ENCODE measurements at places on chromosomes 2 and 18.

GRCh38 chr2:134413430-134413829, 159.6 kb downstream of the MGAT5 start:
- DNase-seq: no peak

GRCh38 chr2:5392658-5393057, 299.5 kb upstream of the SOX11 start:
- no peak for DNase-seq

GRCh38 chr18:49444581-49444980, 15.9 kb downstream of the DYM start:
- no peak for DNase-seq

DNA sequence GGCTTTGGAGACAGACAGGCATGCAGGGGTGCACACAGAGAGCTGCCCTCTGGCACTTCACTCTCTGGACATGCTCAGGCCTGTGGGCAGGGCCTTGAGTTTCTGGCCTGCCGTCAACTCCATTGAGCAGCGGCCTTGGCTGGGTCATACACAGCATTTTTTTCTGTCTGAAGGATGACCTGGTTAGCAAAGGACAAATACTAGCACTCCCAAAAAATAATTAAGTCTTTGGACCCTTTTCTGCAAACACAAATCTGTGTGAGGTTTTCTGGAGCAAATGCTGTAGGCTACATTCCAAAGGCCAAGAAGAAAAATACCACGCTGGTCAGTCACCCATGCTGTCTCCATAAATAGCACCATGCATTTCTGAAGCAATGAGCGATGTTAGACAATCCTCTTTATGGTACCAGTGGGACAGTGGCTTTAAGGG, 124.7 kb upstream of the CTAGE1 start:
- DNase-seq: no peak

- DNase-seq: no peak
Observed at GRCh38 chr18:2976218-2977132, 36.5 kb downstream of the LPIN2 start.

GRCh38 chr2:233115741-233116140, 55.6 kb downstream of the INPP5D start:
- DNase-seq: no peak

DNA sequence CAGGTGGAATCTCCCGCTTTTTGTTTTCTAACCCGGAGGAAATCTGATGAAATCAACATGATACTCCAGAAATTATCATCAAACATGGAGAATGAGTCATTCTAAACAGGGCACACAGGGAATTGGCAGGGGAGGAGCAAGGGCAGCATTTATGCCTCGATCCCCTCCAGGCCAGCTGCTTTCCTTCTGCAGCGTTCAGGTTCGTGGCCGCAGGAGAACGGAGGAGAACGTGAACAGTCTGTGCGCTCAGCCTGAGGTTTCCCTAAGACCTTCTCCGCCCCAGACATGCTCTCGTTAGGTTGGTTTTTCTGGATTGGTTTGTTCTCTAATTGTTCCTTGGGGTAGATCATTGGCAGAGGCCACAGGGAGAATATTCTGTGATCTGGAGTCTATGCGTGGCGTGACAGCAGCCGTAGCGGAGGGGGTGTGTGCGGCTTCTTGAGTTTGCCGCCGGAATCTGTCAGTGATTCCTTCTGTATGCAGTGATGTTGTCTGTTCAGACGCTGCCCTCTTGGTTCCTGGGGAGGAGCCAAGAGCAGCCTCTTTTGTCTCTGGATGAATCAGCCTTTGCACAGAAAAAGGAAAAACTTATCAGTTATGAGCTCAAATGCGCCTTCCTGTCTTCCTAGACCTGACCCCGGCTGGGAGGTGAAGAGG, 75.9 kb downstream of the SH3BP4 start:
- DNase-seq: no peak

- peak; percentile 3 for DNase-seq
Observed at GRCh38 chr2:86308356-86308755, 29.1 kb downstream of the REEP1 start.

- DNase-seq: no peak
Observed at GRCh38 chr2:172282944-172283343, 144.4 kb upstream of the ITGA6 start.

GRCh38 chr18:6746386-6746960, 17.0 kb downstream of the ARHGAP28 start:
- DNase-seq: no peak

DNA sequence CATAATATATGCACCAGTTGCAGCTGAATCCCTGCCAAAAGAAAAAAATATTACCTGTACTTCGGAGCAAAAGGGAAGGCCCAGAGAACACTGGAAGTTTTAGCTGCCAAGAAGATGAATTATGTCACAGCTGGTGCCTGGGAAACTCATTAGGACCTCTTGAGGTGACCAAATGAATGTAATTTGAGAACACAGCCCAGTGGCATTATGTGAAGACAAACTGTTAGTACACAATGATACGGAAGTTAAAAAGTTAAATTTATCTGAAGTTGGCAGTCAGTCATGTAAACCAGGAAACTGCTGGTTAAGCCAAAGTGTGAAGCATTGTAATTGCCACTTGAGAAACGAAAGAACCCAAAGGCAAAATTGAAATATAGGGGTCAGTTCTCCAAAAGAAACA, 80.7 kb downstream of the EML4 start:
- DNase-seq: no peak

- no peak for DNase-seq
Observed at GRCh38 chr2:106197878-106198277, 3.8 kb upstream of the UXS1 start.

DNA sequence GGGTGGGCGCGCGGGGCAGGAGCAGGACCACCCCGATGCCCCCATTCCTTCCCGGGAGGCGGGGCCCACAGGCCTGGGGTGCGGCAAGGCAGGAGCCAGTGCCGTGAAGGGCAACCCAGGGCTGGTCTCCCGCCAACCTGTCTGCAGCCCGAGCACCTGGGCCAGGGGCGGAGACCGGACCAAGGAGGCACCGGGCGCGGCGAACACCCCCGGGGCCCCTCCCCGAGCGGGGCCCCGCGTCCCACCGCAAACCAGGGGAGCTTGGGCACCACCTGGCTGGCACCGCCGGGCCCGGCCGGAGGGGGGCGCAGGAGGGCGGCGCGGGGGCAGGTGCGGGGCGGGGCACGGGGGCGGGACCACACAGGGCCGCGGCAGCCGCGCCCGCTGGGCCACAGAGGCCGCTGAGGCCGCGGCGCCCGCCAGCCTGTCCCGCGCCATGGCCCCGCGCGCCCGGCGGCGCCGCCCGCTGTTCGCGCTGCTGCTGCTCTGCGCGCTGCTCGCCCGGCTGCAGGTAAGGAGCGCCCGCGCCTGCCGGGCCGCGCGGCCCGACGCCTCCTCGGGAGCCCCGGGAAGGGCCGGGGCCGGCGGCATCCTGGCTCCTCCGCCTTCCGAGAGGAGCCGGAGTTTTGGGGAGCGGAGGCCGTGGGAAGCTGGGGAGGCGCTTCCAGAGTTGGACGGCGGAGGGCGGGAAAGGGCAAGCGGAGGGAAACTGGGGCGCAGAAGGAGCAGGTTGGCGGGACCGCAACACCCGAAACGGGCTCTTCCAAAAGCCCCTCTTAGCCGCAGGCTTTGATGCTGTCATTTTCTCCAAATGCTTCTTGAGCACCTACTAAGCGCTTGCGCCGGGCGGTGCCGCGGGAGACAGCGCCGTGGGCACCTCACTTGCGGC, at the start of gene TNFRSF11A:
Gene TNFRSF11A, plus strand, starts transcription at position 394 of the 889 bp plus-strand sequence. Its CDS starts 43 bp downstream, at position 437.
- peak; percentile 81 for DNase-seq

GRCh38 chr2:224894356-224894755, 147.9 kb downstream of the DOCK10 start:
- DNase-seq: no peak

GRCh38 chr2:241237047-241237446, 48.6 kb downstream of the ANO7 start:
- DNase-seq: no peak

- peak; percentile 22 for DNase-seq
Observed at GRCh38 chr2:119011162-119011909, 69.3 kb downstream of the MARCO start.

- no peak for DNase-seq
Observed at GRCh38 chr2:139170406-139170805, 390.2 kb upstream of the NXPH2 start.

DNA sequence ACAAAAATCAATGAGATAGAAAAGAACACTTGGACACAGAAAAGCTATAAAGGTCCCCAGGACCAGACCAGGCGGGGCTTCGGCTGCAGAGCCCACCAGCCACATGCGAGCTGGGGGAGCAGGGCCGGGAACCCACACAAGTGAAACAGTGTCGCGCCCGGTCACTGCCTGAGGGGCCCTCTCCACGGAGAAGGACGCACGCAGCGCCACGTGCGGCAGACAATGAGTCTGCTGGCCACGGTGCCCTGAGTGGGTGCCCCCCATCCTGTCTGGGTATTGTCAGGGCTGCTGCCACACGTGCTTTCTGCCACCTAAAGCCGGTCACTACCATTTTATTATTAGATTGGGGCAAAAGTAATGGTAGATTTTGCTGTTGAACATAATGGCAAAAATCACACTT, 207.9 kb upstream of the HDAC4 start:
- DNase-seq: no peak

GRCh38 chr2:85659324-85659981, 8.5 kb downstream of the SFTPB start:
- DNase-seq: no peak

GRCh38 chr2:114127372-114127771, 237.5 kb downstream of the ACTR3 start:
- DNase-seq: no peak

- no peak for DNase-seq
Observed at GRCh38 chr18:62596145-62597005, 73.5 kb downstream of the ZCCHC2 start.

GRCh38 chr2:226715347-226715990, 84.2 kb downstream of the IRS1 start:
- no peak for DNase-seq

DNA sequence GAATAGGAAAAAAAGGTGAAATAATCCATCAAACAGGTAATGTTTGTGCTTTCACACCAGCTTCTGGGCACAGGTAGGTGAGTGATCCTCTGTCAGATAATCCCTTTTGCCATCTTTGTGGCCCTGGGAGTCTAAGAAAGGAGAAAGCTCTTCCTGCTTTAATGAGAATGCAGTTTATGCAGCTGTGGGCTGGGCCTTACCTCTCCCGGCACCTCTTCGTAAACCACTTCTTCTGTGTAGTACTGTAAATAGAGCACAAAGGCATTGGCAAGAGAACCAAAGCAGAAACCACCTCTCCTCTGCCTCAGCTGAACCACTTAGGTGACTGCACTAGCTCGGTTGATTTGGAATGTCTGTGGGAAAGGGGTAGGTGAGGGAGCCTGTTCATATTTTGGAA, 4.9 kb downstream of the NEB start:
- no peak for DNase-seq

GRCh38 chr2:226497146-226497909, 302.3 kb downstream of the IRS1 start:
- no peak for DNase-seq

DNA sequence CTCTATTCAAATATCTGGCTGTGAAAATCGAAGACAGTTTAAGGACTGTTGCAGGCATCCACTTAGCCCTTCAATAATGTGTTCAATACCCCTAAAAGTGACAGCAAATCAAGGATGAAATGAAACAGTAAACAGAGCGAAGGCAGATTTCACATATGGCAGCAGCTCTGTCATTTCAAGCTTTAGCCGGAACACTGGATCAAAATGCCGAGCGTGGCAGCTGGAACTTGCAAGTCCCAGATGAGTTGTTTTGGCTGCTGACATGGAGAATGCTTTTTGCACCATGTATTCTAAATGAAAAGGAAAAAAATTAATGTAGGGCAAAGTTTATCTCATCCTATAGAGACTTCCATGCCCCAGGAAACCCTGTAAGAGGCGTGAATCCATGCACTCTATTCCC, 18.0 kb downstream of the LRRC30 start:
- DNase-seq: no peak

DNA sequence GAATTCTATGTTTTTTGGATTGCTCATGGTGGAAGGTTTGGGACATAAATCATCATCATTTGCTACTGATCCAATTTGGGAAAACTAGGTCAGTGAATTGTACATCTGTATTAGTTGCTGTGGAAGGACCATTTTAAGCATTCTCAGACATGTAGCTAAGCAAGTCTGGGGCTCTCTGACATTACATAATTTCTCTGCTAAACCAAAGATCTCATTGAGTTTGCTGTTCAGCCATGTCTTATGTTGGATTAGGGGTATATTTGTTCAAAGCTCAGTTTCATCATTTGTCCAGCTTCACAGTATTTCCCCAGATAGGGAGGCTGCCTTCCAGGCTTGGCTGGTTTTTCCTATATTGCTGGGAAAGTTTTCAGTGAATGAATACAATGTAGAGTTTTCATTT, 399.7 kb downstream of the MTX2 start:
- DNase-seq: no peak

DNA sequence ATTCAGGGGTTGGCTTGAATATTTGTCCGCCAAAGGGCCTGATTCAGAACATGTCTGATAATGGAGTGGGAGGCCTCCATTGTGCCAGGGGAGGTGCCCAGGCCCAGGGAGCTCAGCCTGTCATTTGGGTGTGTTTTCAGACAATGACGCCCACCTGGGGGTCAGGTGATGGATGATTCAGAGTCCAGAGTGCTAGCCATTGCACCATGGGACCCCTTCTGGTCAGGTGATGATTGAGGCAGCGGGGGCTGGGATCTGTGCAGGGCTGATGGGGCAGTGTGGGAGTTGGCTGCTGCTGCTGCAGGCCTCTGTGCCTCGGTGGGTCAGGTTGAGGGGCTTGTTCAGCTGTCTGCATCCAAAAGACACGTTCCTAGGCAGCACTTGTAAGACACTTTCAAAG, 8.3 kb upstream of the ARHGEF4 start:
- no peak for DNase-seq

GRCh38 chr18:79558196-79558932, 121.2 kb upstream of the CTDP1 start:
- no peak for DNase-seq

- no peak for DNase-seq
Observed at GRCh38 chr2:225041851-225042799, at the start of gene DOCK10. TSS of gene DOCK10 (minus strand) at chr2:225042468. CDS start at chr2:225042374, 94 bp downstream.

DNA sequence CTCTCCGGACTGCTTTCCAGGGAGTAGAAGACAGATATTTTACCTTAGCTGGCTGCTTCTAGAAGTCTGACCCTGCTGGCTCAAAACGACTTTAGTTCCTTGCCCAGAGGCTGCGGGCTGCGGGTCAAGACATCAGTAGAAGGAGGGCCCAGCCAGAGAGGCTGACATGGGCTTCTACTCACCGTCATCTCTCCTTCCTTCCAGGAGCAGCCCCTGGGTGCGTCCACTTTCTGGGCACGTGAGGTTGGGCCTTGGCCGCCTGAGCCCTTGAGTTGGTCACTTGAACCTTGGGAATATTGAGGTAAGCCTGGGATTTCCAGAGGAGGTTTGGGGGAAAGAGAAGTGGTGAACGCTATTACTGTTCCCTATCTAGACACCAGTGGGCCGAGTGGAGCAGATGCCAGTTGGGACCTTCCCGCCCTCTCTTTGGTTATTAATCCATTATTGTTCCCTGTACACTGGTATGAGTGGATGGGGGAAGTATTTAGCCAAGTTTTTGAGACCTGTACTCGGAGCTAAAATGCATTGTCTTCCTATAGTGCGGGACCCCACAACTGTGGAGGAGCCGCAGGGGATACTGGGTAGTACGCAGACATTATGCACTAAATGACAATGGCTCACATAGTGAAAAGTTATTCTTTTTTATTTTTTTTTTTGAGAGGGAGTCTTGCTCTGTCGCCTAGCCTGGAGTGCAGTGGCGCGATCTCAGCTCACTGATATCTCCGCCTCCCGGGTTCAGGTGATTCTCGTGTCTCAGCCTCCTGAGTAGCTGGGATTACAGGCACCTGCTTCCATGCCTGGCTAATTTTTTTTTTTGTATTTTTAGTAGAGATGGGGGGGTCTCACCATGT, 26.3 kb upstream of the CASP8 start:
- DNase-seq: peak; percentile 45

- DNase-seq: no peak
Observed at GRCh38 chr18:51506811-51507210, 309.3 kb upstream of the MEX3C start.
